ENCODE measurements at places on chromosomes 7 and 10. TPM values are rescaled to one million over a fixed set of nuclear protein-coding genes. Genes with fewer than 3 reads are reported as not detected.

Gene ST8SIA6
- total RNA-seq = not detected

Gene CC2D2B
- total RNA-seq = 0.96 TPM

Gene PON3
- total RNA-seq = not detected

Gene STEAP1B
- total RNA-seq = not detected

Gene SKIDA1
- total RNA-seq = 0.05 TPM

Gene KCP
- not detected for total RNA-seq

All from activated T-helper 1 cell treated with anti-CD3 and anti-CD28 coated beads, Interleukin-12 subunit alpha, Interleukin-12 subunit beta, Interleukin-2, Interleukin-4 antibody, amounts not matched to agents 30 ng/mL and 10 ng/mL and 1 ng/mL, durations not matched to agents 14 hours and 24 hours and 36 hours (primary cell).